ENCODE measurements at places on chromosomes 1 and 21.
A peak's percentile ranks its signal among the peaks of the same experiment; 100 is the strongest.

GRCh38 chr1:47432071-47433036, 5.5 kb upstream of the FOXD2 start:
- DNase-seq: peak; percentile 67

- no peak for DNase-seq
Measured at GRCh38 chr1:161905269-161905884, 118.3 kb downstream of the OLFML2B start.

- DNase-seq: no peak
Measured at GRCh38 chr1:55623311-55623710, 408.1 kb upstream of the USP24 start.

DNA sequence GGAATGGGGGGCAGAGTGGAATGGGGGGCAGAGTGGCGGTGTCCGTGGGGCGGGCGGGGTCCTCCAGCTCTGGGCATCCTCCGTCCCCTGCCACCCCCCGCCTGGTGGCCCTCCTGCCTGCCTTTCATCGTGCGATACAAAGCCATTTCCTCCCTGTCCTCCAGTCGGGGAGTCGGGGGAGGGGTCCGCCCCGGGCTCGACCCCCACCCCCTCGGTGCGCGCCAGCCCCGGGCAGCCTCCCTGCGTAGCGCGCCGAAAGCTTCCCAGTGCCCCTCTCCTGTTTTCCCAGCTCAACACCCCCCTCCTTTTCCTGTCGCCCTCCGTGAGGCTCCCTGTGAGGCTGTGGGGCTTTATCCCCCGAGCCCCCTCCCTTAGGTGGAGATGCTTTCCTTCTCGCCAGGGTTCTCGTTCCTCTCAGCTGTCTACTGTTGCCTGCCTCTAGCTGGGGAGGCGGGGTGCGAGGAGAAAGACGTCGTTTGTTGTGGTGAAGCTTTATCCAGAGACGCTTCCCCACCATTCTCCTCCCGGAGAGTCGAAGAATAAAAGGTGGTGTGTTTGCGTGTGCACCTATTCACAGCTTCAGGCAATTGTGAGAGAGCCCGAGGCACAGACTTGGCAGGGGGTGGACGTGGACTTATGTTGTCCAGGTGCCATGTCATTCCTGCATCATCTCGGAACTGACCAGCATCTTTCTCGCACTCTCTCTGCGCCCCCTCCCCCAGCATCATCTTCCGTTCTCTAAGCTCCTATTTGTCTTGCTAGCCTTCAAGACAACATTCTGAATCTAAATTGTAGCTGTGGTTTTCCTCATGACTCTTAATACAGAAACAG, 848 bp downstream of the DNM3 start:
- peak; percentile 6 for DNase-seq

DNA sequence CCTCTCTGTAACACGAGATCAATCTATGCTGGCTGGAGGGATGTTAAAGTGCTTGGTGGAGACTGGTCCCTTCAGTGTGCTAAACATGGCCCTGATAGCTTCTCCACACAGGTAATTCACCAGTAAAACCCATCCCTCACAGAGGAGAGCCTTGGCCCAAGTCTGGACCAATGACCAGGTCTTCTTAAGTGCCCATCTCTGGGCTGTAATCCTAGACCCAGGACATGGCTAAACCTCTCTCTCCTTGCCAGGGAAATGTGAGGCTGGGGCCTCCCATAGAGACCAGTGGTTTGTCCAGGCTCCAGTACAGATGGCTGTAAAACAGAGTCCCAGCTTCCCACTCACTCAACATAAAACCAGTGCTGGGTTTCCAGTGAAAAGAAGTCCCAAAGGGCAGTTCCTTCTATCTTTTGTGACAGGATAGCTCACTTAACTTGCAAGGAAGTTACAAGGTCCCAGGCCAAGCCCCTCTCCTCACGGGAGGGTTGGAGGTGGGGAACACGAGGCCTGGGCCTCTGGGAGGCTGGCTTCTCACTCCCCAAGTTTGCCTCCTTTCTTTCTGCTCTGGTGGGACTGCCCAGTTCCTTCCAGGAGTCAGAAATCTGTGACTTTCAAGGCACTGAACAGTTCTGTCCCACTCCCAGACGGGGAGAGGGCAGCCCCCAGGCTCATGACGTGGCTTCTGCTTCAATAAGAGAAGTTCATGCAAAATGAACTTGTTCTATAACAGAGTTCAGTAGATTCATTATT, 2.2 kb upstream of the KIF17 start:
- no peak for DNase-seq

DNA sequence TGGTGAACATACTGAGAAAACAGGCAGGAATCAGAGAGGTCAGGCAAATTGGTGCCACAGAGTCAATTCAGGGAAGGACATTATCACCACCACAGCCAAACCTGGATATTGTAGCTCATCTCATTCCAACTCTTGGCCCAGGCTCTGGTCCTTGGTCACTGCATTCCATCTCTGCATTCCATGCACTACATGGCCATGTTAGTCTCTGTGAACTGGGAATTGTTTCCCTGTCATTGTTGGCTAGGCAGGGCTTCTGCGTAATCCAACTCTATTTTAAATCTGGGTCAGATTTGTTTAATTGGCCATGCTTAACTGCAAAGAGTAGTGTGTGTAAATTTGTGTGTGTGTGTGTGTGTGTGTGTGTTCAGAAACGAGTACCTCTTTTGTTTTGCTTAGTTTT, 837.6 kb upstream of the ADAMTS5 start:
- DNase-seq: no peak

GRCh38 chr1:226466296-226466695, 58.4 kb upstream of the PARP1 start:
- no peak for DNase-seq

- no peak for DNase-seq
Measured at GRCh38 chr1:10564063-10564462, 89.3 kb downstream of the PEX14 start.

- no peak for DNase-seq
Measured at GRCh38 chr1:248857201-248857600, 1.7 kb downstream of the ZNF692 start.

GRCh38 chr21:21624674-21625073, 626.5 kb downstream of the NCAM2 start:
- DNase-seq: no peak

DNA sequence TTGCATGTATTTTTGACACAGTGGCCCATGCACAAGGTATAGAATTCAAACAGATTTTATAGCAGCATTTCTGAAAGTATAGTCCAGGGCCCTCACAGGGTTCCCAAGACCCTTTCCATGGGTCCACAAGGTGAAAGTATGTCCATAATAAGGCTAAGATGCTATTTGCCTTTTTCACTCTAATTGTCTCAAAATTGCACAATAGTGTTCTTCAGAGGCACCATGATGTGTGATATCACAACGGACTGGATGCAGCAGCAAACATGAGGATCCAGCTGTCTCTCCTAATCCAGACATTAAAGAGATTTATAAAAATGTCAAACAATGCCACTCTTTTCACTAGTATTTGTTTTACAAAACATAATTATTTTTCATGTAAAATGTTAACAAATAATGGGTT, 88.8 kb upstream of the PRDX6 start:
- DNase-seq: no peak

DNA sequence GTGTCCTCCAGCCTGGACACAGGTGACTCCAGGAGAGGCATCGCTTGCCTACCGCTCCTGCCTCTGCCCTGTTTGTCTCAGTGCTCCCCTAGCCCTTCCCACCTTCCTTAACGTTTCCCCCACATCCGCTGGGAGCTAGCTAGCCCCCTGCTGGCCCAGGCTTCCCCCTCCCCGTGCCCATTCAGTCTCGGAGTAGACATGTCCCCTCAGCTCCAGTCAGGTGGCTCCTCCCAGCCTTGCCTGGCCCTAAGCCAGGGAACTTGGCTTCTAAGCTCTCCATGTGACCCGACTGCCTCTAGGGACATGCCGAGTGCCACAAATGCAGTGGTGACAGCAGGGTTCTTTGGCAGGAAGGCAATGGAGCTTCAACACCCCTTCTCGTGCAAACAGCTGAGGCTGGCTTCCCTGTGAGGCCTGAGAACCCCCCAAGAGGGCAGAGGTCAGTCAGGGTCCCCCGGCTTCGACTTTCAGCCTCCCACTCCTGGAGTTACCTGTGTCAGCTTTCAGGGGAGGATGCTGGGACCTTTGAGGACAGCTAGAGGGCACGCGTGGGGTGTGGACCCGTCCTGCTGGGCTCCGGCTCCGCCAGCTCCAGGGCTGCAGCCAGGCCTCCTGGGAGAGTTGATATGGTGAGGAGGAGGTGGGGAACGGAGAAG, 16.2 kb downstream of the DRAXIN start:
- DNase-seq: no peak

GRCh38 chr21:28737674-28738419, 254.8 kb downstream of the LTN1 start:
- no peak for DNase-seq

DNA sequence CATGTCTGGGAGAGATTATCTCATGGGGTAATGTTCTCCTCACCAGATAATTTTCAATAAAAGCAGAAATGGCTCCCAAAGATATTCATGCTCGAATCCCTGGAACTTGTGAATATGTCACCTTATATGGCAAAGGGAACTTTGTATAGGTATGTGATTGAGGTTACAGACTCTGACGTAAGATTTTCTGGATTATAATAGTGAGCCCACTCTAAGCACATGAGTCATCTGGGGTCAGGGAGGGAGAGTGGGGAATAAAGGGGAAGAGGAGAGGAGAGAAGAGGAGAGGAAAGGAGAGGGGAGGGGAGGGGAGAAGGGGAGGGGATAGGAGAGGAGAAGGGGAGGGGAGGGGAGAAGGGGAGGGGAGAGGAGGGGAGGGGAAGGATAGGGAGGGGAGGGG, 1193.9 kb downstream of the PLA2G4A start:
- no peak for DNase-seq

- DNase-seq: no peak
Measured at GRCh38 chr21:24045775-24046215, 1561.5 kb downstream of the MRPL39 start.

DNA sequence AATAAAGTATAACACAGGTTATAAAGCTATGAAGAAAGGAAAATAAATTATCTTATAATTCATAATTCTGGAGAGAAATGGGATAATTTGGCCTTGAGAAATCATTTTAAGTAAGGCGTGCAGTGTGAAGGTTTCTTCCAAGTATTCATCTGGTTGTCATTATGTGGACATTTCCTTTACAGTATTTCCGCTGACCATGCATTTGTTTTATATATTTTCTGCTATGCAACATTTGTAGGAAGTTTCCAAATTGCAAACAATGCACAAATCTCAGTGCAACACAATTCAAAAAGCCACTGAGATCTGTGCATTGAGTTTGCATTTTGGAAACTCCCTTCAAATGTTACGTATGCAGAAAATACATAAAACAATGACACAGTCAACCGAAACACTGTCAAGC, 17.8 kb downstream of the ZNF670 start:
- no peak for DNase-seq

- DNase-seq: no peak
Measured at GRCh38 chr1:56819387-56819899, at the start of gene FYB2. Gene FYB2, minus strand, starts transcription at chr1:56819404. Its CDS starts 114 bp downstream, at chr1:56819290.

DNA sequence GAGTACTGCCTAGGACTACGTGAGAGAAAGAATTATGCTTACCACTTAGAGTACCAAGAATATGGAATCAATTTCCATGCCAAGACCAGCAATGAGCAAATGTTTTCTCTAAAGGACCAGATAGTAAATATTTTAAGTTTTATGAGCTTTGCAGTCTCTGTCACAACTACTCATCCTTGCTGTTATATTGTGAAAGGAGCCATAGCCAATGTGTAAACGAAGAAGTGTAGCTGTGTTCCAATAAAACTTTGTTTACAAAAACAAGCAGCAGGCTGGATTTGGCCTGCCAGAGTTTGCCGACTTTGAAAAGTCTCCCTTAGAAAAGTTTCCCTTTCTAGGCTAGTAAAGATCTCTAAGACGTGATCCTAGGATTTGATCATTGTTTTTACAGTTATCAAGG, 128.8 kb downstream of the PDE4B start:
- DNase-seq: no peak

- no peak for DNase-seq
Measured at GRCh38 chr1:107623431-107623830, 341.5 kb downstream of the VAV3 start.

GRCh38 chr1:158255656-158256055, 1.4 kb downstream of the CD1A start:
- no peak for DNase-seq

- DNase-seq: no peak
Measured at GRCh38 chr1:91672601-91673161, 172.0 kb downstream of the CDC7 start.

DNA sequence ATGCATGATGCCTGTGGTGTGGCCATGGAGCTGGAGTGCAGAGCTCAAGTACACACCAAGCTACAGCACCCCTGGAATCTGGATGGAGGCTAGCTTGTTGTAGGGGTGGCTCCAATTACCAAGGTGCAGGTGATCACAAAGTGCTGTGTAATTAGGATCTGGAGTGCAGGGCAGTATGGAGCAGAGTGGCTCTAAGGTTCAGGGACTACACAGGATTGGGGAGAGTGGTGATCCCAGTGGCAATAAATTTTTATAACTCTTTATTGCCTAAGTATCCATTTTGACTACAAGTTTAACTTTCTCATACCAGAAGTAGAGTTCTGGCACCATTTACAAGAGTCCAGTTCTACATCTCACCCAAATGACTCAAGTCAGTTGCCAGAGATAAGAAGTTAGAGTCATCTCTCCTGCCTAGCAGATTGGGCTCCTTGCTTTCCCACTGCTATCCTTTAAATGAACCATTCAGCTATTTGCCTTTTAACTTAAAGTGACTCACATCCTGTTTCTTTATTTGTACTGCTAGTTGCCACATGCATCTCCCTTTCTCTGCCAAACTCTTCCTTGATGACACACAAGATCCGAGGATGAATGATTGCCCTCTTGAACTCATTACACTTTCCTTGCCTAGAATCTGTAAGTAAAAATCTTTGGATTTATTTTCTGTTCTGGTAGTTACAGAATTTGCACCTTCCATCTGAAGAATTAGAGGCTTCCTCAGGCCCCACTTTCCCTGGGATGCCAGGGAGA, 427.2 kb downstream of the KCNT2 start:
- no peak for DNase-seq

DNA sequence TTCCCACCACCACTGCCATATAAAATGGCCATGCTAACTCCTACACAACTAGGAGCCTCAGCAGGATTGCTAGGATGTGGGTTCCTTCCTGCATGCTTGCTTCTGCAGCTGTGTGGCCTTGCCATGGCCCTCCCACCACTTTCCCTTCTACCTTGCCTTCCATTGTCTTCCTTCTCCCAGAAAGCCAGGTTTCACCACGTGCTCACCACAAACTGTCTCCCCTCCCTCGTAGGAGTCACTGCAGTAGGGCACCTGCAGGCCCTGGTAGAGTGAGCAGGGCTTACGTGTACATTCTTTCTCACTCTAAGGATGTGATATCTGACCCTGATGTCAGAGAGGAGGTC, 3.7 kb downstream of the C1orf226 start:
- DNase-seq: no peak
